ENCODE measurements at places on chromosomes 13 and 19.

- peak; percentile 80 for DNase-seq
Observed at GRCh38 chr19:41570639-41571112, 5.3 kb upstream of the CEACAM21 start.

DNA sequence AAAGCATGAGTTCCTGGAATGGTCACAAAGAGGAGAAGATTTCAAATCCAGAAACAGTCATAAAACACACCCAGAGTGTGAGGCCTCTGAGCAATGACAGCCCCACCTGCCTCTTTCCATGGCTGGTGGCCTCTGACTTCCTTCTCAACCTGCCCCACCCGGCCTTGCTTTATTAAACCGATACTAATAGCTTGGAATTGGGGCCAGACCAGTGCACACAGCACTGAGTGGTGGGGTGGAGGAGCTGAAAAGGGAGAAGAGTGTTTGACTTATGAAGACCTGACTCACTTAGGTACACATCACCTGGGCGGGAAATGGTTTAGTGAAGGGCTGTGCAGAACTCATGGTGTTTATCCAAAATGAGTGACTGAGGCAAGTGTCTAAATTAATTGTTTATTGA lies 20.7 kb upstream of the CEACAM6 start:
- DNase-seq, result no peak

GRCh38 chr19:6593651-6594416 lies 2.9 kb upstream of the CD70 start:
- no peak for DNase-seq

- DNase-seq, result no peak
Observed at GRCh38 chr13:26411206-26411605, 146.3 kb upstream of the WASF3 start.

GRCh38 chr19:18781885-18782527 lies 9.1 kb downstream of the COMP start:
- DNase-seq, result no peak

- DNase-seq, result no peak
Observed at GRCh38 chr19:4081441-4082129, 14.9 kb upstream of the ZBTB7A start.

GRCh38 chr13:100040196-100040595 lies 48.7 kb upstream of the PCCA start:
- DNase-seq, result no peak

DNA sequence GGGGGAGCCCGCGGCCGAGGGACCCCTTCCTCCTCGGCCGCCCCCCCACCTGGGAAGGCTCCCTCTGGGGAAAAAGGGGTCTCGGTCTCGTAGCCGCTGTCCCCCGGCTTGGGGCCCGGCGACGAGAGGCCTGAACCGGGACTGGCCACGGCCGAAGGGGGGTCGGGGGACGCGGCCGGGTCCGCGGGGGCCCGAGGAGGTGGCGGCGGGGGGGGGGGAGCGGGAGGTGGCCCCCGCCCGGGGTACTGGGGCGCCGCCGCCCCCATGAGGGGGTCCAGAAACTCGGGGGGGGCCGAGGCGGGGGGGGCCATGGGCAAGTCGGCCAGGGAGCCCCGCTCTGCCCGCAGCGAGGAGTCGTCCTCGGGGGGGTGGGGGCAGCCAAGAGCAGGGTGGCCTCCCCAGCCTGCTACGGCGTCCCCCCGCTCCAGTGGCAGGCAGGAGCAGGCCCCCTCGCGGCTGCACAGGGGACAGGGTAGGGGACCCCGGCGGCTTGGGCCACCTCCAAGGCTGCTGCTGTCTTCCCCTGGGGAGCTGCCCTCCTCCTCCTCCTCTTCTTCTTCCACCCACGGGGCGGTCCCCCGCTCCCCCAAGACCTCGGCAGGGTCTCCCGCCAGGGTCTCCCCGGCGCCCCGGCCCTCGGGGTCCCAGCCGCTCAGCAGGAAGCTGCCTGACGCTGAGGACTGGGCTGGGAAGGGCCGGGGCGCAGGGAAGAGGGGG lies 12.9 kb downstream of the LMTK3 start:
- DNase-seq, result no peak

DNA sequence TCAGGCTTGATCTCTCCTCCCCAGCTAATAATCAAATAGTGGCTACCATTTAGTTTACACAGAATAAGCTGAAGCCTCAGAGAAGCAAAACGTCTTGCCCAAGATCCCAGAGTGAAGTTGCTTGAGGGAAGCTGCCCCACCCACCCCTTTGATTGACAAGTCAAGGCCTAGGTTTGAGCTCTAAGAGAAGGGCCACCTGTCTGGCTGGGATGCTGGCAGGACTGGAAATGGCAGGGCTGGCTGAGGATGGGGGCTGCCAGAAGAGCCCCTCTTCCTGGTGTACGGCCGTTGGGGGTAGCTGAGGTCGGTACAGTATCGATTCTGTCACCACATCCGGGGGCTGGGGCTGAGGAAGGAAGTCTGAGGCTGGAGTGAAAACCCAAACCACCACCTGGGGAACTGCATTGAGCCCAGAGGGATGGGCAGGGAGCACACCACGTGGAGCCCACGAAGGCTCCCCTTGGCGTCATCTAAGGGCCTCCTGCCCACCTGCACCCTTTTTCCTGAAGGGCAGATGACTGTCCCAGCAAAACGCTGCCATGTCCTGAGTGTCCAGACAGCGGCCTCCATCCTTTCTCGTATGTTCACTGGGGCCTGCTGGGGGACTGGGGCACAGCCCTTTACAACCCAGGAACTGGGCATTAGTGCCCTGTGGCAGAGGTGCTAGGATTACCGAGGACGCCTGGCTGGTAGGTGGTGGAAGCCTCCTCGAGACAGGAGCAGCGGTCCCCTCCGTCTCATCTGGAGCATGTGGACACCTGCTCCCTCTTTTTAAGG lies 1.4 kb upstream of the PRKD2 start:
- DNase-seq, result peak; percentile 79

- DNase-seq, result no peak
Observed at GRCh38 chr19:2574478-2574931, 98.6 kb downstream of the GADD45B start.

GRCh38 chr13:37195621-37196020 lies 90.2 kb upstream of the CSNK1A1L start:
- no peak for DNase-seq

DNA sequence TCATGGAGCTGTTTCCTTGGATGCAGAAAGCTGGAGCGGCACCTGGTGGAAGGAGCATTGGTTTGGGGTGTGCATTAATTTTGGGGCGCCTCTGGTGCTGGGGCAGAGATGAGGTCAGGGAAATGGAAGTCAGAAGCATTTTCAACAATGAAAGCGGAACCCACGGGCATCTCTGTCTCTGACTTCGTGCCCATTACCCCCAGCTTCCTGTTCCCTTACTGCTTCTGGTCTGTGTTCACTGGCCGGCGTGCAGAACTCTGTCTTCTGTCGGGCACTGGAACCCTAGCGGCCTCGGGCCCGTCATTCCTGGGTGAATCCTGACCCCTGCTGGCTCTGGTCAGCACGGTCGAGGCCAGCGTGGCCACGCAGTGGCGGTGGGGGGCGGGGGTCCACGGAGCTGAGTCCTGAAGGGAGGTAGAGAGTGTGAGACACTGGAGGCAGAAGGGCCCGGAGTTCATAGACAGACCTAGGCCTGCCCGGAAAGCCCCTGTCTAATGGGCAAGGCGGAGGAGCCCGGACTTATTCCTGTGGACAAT lies 7.9 kb upstream of the LINGO3 start:
- DNase-seq, result no peak

- DNase-seq, result no peak
Observed at GRCh38 chr19:7676376-7676775, 514 bp upstream of the MCEMP1 start.

- DNase-seq, result no peak
Observed at GRCh38 chr19:38658462-38659306, 11.2 kb downstream of the ACTN4 start.

GRCh38 chr13:109055850-109056249 lies 426.4 kb downstream of the MYO16 start:
- DNase-seq, result no peak

GRCh38 chr13:110869805-110870706 lies 44.8 kb downstream of the ANKRD10 start:
- no peak for DNase-seq

GRCh38 chr19:55405638-55406037 lies 1.9 kb downstream of the UBE2S start:
- no peak for DNase-seq

- no peak for DNase-seq
Observed at GRCh38 chr13:35733827-35734226, 257.3 kb upstream of the MAB21L1 start.

DNA sequence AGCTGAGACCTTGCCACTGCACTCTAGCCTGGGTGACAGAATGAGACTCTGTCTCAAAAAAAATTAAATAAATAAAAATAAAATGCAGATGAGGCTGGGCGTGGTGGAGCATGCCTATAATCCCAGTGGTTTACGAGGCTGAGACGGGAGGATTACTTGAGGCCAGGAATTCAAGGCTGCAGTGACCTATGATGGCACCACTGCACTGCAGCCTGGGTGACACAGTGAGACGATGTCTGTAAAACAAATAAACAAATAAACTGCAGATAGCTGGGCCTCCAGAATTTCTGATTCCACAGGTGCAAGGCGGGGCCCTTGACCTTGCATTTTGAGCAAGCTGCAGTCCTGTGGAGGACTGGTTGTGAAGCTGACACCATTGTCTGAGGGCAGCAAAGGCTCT lies 3.1 kb upstream of the MAG start:
- no peak for DNase-seq

- DNase-seq, result no peak
Observed at GRCh38 chr13:37168926-37169325, 63.5 kb upstream of the CSNK1A1L start.

GRCh38 chr13:83190020-83190419 lies 692.3 kb downstream of the SLITRK1 start:
- no peak for DNase-seq

DNA sequence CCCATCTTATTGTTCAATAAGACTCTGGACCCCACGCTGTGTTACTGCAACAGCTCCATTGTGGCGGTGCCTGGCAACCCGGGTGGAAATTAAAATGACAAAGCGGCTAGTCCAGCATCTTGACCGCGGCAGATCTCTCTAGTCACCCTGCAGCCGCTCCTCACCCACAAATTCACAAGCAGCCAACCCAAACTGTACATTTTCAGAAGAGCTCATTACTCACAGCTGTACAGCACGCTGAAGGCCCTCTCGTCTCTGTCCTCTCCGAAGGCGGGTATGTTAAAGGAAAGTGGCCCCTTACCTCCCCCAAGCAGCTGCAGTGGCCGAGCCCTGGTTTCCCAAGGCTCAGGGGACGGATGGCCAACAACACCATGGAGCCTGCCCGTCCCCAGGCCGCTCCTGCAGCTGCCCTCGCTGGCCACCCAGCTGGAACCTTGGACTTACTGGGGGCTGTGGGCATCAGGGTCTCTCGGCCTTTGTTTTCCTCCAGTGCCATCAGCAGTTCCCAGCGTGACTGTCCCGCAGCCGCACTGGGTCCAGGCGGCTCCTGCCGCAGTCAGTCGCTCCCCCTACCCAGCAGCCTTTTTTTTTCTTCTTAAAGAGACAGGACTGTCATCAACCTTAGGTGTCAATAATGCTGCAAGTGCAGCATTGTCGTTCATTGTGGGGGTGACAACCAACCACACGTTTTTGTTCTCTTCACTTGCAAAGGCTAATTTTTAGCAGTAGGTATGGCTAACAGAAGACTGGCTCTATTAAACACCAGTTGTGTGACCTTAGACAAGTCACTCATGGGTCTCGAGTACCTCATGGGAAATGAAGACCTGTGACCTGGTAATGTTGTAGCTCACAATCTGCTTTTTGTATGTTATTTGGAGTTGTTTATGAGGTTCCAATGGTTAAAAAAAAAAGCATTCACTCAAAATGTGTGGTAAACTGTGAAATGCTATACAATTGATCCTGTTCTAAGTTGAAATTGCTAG lies at the start of gene SACS:
SACS (minus strand) TSS at position 532 of the 983 bp plus-strand sequence. CDS start 22,463 bp downstream, outside the sequence.
- DNase-seq, result no peak

GRCh38 chr19:33297401-33298145 lies 4.8 kb downstream of the CEBPA start:
- DNase-seq, result no peak

Data from CD4-positive, alpha-beta memory T cell (primary cell).